ENCODE measurements at places on chromosomes 6 and 20.

DNA sequence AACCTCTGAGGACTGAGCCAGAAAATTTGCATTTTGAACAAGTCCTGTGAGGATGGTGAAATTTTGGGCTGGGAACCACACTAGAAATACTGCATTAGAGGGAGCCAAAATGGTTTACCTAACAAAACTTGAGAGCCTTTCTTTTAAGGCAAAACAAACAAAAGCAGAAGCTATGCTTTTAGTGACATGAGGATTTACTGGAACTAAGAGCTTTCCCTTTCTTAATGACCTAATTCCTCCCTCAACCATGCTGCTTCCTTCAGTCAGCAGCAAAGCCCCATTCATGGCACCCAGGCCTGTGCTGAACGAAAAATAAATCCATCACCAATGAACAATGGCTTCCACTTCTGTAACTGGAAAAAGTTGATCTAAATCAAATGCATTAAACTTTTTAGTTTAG lies 974.3 kb downstream of the HACE1 start:
- no peak for DNase-seq

GRCh38 chr6:28522594-28523240 lies 3.0 kb upstream of the GPX5 start:
- DNase-seq: no peak

DNA sequence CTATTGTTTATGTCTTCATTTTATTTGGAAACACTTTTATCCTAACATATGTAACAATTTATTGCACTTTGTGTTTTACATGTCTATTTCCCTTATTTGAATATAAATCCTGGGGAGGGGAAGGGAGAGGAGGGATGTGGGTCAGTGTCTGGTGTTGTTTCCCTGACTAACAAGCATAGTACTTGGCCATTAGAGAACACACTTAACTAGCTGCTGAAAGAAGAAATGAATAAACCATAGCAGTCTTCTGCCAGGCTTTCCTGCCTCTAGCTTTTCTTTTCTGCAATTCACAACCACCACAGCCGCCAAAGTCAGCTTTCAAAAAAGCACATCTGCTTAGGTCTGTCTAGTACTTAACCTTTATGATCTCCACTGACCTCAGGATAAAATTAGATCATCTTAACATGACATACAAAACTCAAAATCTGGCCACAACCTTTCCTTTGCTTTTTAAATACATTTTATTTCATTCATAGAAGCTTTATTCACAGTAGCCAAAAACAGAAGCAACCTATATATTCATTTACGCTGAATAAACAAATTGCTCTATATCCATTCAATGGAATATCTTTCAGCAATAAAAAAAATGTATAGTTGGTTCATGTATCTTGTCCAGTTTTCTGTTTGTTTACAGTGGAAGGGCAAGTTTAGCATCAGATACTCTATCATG lies 16.3 kb downstream of the PDSS2 start:
- DNase-seq: no peak

GRCh38 chr6:12718015-12718414 lies 1.4 kb downstream of the PHACTR1 start:
- no peak for DNase-seq

- no peak for DNase-seq
Observed at GRCh38 chr20:31945319-31945718, 6.5 kb downstream of the PDRG1 start.

DNA sequence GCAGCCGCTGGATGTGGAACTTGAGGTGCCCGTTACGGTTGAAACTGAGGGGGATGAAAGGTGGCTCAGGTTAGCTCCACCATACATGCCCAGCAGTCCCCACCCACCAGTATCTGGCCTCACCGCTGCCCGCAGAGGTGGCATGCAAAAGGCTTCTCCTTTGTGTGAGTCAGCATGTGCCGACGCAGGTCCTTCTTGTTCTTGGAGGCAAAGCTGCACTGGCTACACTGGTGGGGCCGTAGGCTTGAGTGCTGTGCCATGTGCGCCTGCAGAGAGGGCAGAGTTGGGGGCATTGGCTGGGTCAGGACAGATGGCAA lies 15.8 kb downstream of the PCIF1 start:
- no peak for DNase-seq

DNA sequence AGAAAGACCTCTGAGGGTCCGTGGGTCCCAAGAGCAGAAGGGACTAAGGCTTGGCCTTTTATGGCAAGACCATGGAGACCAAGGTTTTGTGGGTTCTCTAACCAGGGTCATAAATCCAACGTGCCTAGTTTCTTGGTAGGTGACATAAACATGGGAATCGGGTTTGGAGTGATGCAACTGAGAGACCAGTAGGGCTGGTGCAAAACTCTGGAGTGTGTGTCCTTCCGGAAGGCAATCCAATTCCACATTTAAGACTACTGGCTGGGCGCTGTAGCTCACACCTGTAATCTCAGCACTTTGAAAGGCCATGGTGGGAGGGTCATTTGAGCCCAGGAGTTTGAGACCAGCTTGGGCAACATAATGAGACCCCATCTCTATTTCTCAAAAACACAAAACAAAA lies 116.5 kb upstream of the ARG1 start:
- DNase-seq: no peak

- no peak for DNase-seq
Observed at GRCh38 chr6:42781546-42781795, 381 bp upstream of the BICRAL start.

DNA sequence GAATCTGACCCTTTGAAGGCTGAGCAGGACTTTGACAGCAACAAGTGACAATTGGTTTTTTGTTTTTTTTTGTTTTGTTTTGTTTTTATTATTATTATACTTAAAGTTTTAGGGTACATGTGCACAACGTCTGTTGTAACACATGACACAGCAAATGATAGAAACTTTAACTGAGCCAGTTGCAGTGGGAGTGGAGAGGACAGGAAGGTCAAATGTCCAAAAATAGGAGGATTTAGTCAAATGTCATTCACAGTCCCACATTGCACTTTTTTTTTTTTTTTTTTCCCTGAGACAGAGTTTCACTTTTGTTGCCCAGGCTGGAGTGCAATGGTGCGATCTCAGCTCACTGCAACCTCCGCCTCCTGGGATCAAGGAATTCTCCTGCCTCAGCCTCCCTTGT lies 223.0 kb downstream of the HIVEP2 start:
- no peak for DNase-seq

Data from activated CD8-positive, alpha-beta memory T cell treated with anti-CD3 and anti-CD28 coated beads, Interleukin-2, amount 10 ng/mL, durations not matched to agents 7 days and 5 days (primary cell).